Ecto neural progenitor cell (in vitro differentiated cells): ENCODE measurements at places on chromosomes 4 and X.

- DNase-seq, result no peak
Measured at GRCh38 chrX:103343105-103343504, 13.1 kb downstream of the TCEAL7 start.

GRCh38 chr4:116215622-116216021, 869.8 kb downstream of the TRAM1L1 start:
- no peak for DNase-seq

- no peak for DNase-seq
Measured at GRCh38 chr4:3810111-3810680, 44.0 kb downstream of the ADRA2C start.

- peak; percentile 79 for DNase-seq
Measured at GRCh38 chr4:167021545-167022155, 212.6 kb downstream of the SPOCK3 start.

- no peak for DNase-seq
Measured at GRCh38 chrX:133771086-133771646, 214.2 kb downstream of the GPC3 start.

- no peak for DNase-seq
Measured at GRCh38 chrX:119647552-119648420, 41.6 kb upstream of the NKRF start.

DNA sequence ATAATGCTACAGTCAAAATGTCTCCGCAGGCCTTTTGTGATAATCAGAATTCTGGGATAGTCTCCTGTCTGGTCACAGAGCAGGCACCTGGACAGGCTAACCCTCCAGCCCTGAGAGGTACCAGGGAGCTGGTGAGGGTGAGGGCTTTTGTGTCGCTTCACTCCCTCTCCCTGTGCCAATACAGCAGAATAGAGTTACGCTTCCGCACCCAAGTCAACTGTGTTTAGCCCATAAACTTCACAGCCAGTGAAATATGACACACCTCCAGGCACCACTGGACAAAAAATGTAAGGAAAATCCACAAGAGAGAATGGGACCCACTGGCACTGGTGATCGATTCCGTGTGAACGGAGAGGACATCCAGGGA, 1.3 kb downstream of the GAK start:
- no peak for DNase-seq

DNA sequence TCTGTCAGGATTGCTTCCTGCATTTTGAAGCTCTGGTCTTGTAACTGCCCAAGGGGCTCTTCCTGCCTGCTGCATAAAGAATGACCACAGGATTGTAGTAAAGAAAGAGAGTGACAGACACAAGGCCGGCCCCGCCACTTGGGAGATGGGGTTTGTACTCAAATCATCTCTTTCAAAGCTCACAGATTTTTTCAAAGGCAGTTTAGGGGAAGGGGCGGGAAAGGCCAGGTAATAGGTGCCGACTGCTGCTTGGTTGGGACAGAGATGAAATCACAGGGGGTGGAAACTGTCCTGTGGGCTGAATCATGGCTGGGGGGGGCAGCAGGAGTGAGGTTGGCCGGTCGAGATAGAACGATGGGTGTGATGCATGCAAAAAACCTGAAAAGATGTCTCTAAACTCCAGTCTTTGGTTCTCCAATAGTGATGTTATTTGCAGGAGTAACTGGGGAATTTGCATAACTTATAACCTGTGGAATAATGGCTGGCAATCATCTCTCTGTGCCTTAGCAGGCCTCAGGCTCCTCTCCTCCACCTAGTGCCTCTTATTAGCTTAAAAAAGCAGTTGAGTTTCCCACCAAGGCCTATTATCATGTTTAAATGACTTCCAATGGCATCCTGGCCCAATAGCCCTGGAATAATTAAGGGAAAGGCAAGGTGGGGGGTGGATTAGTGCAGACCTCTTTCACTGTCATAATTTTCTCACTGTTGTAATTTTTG, 778.4 kb upstream of the FRG1 start:
- no peak for DNase-seq

GRCh38 chr4:14168919-14169318, 541.4 kb upstream of the BOD1L1 start:
- DNase-seq, result no peak

GRCh38 chr4:95294321-95294720, 254.5 kb downstream of the UNC5C start:
- DNase-seq, result no peak

DNA sequence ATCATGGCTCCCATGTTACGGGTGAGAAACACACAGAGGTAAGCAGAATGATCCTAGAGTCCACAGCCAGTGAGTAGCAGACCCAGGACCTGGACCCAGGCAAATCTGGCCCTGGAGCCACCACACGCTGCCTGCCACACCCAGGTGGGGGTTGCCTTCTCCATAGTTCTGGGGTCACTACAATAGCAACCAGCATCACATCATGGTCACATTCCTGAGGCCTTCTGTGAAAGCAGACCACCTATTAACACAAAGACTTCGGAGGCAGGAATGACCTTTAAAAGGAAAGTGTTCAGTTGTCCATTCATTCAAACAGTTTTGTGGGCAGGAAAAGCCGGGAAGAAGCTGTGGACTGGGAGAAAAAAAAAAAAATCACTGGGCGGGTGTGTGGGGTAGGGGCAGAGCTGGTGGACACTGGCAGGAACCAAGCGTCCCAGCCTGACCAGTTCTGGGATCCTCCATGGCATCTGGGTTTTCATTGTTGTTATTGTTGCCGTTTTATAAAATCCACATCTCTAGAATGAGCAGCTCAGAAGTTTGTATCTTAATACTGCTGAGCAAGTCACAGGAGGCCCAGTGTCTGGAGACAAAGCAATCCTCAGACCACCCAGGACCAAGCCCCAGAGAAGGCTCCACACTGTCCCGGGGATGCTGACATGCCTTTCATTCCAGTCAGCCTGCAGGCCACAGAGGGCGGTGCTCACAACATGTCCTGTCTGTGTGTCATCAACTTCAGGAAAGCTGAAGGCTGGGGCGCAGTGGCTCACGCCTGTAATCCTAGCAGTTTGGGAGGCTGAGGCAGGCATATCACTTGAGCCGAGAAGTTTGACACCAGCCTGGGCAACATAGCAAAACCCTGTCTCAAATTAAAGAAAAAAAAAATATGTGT, 67.0 kb downstream of the SEL1L3 start:
- peak; percentile 88 for DNase-seq

- DNase-seq, result no peak
Measured at GRCh38 chrX:3526731-3527130, 180.3 kb upstream of the MXRA5 start.

- no peak for DNase-seq
Measured at GRCh38 chr4:98773638-98774037, 115.2 kb upstream of the TSPAN5 start.

DNA sequence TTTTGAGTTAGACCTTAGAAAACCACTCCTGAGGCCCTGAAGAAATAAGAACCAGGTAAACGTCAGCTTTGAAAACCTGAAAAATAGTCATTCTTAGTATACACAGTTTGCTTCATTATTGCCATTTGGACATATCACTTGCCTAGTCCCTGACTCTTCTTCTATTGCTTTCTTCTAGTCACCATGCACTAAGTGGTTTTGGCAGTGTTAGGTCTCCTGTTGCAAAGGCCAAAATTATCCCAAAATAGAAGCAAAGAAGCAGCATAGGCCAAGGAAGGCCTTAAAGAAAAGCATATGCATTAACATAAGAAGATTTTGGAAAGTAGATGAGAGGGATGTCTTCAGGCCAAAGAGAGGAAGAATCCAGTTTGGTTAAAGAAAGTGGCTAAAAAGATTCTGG, 24.1 kb upstream of the SMPX start:
- DNase-seq, result no peak

DNA sequence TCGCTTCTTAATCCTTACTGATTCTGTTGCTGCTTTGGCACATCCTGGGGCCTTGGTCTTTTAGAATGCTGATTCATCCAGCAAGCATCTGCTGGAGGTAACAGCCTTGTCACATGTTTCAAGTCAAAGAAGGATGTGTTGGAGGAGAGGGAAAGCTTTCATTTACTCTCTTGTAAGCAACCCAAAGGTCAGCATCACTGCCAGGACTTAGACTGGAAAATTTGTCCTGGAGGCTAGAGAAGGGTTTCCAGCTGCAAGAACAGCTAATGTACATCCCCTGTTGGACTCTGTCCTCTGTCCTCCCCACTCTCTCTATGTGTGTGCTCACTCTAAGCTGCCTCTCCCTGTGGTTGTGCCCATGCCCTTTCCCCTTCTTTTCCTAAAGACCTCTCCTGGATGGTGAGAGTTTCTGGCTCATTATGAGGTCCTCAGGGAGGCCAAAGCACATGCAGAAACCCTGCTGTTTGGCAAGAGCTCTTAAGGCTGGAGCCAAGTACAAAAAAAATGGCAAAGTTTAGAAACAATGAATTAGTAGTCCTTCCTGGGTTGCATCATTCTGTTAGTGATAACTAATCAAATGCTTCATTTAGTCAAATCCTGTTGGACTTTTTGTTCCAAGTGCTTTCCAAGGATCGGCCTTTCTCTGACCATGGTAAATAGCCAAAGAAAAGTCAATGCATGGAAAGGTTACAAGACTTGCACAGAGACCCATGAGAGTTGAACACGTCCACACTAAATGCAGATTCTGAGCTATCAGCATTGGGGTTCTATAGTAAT, 13.4 kb upstream of the SRPX start:
- DNase-seq, result no peak

- DNase-seq, result no peak
Measured at GRCh38 chrX:30504309-30504708, 73.3 kb downstream of the TASL start.

DNA sequence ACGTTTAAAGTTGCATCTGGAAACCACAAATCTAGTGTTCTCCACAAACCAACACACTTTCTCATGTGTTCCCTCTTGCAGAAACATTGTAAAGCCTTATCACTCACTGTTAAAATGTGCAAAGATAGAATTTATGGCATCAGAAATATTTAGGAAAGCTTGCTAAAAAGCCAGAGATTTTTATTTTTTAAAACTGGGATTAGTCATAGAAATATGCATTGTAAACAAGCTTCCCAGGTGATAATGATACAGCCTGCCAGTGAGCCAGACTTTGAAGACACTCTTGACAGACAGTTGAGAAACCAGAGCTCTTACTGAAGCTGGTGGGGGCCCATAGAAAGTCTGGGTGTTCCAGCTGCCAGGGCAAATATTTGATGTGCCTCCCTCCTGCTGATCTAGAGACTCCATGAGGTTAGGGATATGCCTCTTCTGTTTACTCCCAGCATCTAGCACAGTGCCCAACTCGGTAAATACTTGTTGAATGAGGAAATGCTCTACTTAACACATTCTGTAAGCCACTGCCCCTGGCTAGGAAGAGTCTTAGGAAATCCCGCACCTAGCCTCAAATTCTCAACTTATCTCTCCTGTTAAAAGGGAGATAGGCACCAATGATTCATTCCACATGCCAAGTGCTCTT, 179.0 kb upstream of the RASGEF1B start:
- no peak for DNase-seq

DNA sequence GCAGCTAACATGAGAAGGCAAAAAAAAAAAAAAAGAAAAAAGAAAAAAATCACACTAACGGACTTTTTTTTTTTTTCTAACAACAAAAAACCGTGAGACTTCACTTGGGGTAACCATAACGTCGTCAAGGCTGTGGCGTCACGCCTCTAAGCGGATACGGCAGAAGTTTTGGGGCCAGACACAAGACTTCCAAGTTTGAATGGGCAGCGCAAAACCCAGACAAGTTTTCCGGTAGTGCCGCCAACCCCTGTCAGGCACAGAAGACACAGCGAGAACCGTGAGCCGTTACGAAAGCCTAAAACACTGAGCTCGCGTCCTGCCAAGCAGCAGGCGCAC, 556 bp upstream of the SMARCA5 start:
- no peak for DNase-seq

- no peak for DNase-seq
Measured at GRCh38 chrX:119646515-119646914, 40.3 kb upstream of the NKRF start.

GRCh38 chr4:70629469-70630090, 1.0 kb downstream of the ENAM start:
- DNase-seq, result no peak

DNA sequence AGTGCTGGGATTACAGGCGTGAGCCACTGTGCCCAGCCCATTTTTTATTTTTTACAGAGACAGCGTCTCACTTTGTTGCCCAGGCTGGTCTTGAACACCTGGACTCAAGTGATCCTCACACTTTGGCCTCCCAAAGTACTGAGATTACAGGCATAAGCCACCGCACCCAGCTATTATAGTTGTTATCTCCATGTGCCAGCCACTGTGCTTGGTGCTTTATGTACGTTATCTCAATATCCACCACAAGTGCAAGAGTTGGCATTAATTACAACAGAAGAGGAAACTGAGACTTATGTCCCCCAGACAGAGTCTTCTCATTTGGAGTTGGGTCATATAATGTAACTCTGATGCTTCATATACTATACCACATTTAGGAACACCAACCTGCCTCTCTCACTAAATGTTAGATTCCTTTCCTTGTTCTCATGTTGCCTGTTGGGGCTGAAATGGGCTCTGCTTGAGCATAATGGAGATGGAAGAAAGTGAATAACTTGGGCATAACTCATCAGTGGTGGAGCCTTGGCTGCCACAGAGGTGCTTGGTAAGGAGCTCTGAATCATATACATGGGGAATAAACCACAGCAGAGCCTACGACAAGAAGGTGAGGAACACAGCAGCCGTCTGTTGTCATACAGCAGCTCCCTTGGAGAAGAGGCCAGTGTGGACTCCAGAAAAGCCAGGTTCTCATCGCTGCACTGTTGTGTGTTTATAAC, 84.3 kb downstream of the SPRY1 start:
- no peak for DNase-seq

GRCh38 chr4:88452912-88453311, 4.0 kb upstream of the HERC5 start:
- no peak for DNase-seq

DNA sequence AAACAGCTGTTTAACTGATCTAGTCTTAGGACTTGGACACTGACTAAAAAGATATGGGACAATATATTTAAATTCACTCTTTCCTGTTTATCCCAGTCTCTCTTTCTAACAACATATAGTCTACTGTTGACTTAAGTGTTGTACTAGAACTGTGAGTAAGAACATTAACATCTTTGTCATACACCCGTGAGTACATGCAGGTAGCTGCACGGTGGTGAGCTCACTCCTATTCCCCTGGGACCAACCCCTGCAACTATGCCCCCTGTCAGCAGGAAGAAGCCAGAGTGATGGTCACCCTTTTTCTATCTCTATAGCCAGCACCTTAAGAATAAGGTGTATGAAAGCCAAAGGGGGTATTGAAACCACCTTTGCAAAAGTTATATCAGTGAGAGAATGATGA, 17.6 kb downstream of the TBL1X start:
- no peak for DNase-seq

DNA sequence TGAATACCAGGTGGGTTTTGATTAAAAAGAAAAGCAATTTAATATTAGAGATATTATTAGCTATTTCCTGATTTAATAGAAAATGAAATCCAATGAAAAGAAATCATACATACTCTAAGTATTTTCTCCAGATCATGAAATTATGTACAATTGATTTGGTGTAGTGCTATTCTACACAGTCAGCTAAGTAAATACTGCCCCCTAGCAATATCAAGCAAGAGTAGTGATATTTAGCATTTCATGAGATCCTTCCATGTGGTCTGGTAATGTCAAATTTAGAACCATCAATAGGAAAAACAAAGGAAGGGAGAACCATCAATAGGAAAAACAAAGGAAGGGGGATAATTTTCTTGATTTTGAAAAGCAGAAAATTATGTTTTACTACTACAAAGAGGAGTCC, 114.6 kb downstream of the TBCK start:
- DNase-seq, result no peak

- DNase-seq, result no peak
Measured at GRCh38 chrX:130874751-130875150, 28.3 kb downstream of the ENOX2 start.
